ENCODE measurements at places on chromosomes 7 and 10. TPM values are rescaled to one million over a fixed set of nuclear protein-coding genes. Genes with fewer than 3 reads are reported as not detected.

The ITPRID1 gene
- total RNA-seq = not detected

The FAM25G gene
- not detected for total RNA-seq

GRCh38 chr7:74511345-74511744 is 57.6 kb downstream of the GTF2IRD1 start:
- DNase-seq = no peak

DNA sequence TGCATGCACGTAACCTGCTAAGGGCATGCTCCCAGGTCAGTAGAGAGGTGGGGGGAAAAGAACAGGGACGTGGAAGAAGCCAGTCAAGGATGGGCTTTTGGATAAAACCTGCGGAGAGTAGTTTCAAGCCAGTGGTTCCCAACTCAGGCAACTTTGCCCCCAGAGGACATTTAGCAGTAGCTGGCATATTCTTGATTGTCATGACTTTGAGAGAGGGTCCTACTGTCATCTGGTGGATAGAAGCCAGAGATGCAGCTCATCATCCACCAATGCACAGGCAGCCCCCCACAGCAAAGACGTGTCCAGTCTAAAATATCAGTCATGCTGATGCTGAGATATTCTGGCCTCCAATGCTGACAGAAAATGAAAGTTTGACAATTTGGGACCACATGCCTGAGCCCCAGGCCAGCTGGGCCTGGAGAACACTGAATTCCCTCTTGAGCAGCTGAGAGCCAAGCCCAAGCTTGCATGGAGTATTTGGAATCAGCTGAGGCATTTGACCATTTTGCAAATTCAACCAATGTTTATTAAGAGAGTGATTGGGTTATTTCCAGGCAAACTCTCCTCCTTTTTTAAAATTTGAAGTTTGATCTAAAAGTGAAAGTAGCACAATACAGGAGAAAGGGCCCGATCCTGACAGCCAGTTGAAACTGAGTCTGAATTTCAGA is 110.0 kb upstream of the C7orf33 start:
- DNase-seq = no peak

- DNase-seq = peak; percentile 72
Observed at GRCh38 chr10:12333380-12334185, 15.8 kb upstream of the CAMK1D start.

- DNase-seq = no peak
Observed at GRCh38 chr10:79937701-79938151, 11.2 kb downstream of the SFTPD start.
